Mesothelial cell of epicardium (in vitro differentiated cells): ENCODE measurements at places on chromosomes 3 and 15.

DNA sequence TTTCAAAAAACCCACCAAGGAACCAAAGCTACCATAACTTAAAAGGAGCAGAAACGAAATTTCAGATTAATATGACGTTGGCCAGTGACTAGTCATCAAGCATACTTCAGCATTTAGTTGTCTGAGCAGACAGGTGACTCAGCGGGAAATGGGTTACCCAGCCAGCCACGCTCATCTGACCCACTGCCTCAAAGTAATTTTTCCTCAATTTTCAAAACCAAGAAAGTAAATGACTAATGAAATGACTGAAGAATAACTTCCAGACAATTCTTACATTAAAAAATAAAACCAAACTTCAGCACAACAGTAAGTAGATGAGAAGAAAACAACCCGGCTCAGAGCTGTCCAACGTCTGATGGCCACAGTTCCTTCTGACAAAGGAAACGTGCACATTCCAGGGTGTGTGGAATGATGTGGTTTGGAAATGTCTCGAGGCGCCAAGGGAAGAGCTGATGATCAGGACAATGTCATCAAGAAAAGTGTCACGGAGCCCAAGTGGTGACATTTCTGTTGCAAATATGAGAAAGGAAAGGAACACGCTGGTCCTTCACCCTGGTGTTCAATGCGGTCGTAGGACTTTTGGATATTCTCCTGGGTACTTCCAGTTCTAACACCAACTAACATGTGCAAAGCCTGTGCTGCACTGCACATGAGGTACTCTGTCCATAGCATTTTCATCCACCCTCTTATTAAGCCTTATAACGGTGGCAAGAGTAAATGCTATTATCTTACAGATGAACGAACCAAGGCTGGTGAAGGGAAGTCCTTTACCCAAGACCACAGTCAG is 79.1 kb downstream of the FOXP1 start:
- no peaks in the 10 kb centered on the region for H3K27me3 ChIP-seq
- H3K4me3 ChIP-seq, result no peak overlapping the region
- H3K4me1 ChIP-seq, result peaks cover 18% of the 10 kb centered on the region
- no peak for DNase-seq

DNA sequence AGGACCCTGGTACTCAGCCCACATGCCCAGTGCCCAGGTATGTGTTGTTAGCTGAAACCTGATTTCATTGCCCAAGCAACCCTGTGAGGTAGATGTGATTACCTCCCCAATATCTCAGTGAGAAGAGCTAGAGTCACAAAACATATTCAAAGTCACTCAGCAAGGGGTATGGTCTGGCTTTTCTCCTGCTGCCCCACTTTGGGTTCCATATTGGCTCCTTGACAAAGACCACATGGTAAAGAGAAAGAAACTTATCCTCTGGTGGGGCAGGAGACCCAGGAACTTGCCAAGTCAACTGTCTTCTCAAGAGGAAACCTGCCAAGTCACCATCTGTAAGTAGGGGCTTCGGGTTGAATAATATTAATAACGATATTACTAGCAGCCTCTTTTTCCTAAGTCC is 148.3 kb upstream of the LMCD1 start:
- no peaks in the 10 kb centered on the region for H3K36me3 ChIP-seq
- H3K4me1 ChIP-seq, result peaks cover 5% of the 10 kb centered on the region
- H3K4me3 ChIP-seq, result no peak overlapping the region
- H3K27ac ChIP-seq, result no peak overlapping the region

GRCh38 chr15:38476120-38476519 is 22.2 kb downstream of the FAM98B start:
- H3K4me1 ChIP-seq, result no peaks in the 10 kb centered on the region
- no peak overlapping the region for H3K27ac ChIP-seq
- H3K36me3 ChIP-seq, result peaks cover 23% of the 10 kb centered on the region
- H3K27me3 ChIP-seq, result no peaks in the 10 kb centered on the region
- no peak for DNase-seq

DNA sequence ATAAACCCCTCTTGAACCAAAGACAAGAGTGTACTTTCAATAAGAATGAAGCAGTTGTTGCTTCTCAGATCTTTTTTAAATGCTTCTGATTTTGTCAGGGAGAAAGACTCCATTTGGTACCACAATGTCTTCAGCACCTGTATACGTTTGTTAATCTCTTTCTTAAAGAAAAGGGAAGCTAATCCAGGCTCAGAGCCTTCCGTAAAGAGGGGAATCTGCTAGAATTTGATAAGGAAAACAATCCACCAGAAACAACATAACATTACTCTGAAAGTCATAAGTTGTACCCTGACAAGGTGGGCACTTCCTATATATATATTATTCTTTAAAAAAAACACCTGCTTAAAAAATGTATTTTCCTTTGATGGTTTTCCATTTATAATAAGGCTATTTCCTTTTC is 19.8 kb downstream of the SH3BP5 start:
- no peaks in the 10 kb centered on the region for H3K27me3 ChIP-seq
- no peak overlapping the region for H3K4me3 ChIP-seq
- H3K36me3 ChIP-seq, result no peaks in the 10 kb centered on the region
- peaks cover 78% of the 10 kb centered on the region for H3K4me1 ChIP-seq
- peak overlapping the region; percentile 91 for H3K27ac ChIP-seq

DNA sequence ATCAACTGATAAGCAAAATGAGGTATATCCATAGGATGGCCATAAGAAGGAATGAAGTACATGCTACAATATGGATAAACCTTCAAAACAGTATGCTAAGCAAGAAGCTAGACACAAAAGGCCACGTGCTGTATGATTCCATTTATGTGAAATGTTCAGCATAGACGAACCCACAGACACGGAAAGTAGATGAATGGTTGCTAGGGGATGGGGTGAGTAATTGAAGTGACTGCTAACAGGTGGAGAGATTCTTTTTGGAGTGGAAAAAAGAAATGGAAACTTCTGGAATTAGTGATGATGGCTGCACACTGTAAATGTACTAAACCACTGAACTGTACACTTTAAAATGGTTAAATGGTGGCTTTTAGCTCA is 630 bp upstream of the EFCAB12 start:
- H3K4me3 ChIP-seq, result peak overlapping the region; percentile 80
- peak overlapping the region; percentile 47 for H3K27ac ChIP-seq
- peaks cover 12% of the 10 kb centered on the region for H3K4me1 ChIP-seq
- DNase-seq, result no peak
- H3K36me3 ChIP-seq, result peaks cover 10% of the 10 kb centered on the region
